ENCODE measurements at places on chromosomes 3 and 15.
A peak's percentile ranks its signal among the peaks of the same experiment; 100 is the strongest.

GRCh38 chr15:59686389-59686788, 2.7 kb downstream of the BNIP2 start:
- DNase-seq: no peak

DNA sequence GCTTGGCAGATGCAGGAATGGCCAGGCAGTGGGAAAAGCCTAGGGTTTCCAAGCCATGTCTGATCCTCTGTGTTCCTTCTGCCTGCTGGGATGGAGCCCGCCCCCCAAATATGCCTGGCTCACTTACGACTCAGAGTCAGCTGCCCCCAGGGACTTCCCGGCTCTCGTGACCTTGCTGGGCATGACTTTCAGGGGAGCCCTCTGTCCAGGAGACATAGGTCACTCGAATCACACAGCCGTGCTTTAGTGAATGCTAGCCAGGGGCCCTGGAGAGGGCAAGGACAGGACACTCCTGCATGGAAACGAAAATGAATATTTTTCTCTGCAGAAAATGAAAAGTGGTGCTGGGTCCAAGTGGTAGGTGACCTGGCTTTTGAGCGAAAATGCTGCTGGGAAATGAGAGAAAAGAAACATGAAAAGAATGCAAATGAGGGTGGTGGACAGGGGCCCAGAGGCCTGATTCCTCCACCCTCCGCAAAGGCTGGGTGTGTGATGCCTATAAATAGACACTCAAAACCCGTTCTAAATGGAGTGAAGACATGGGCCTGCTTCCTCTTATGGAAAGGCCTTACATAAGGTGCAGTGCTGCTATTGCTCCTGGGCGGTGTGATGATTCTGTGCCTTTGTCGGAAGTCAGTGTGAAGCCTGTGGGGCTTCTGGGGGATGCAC, 107.4 kb downstream of the APBA2 start:
- DNase-seq: no peak

DNA sequence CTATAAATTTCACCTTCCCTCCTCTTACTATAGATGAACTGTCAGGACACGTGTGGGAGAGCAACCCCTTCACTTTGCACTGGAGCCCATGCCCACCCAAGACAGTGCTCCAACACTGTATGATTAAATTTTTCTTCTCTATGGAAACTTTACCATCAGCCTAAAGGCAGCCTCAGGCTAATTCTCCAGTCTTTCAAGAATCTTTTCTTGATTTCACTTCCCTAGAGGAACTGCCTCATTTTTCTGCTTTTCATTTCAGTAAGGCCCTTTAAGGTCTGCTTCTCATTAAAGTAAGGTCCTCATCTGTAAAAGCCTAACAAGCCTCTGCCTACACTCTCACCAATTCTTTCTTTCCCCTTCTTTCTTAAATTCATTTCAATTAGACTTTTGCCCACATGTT, 137.3 kb downstream of the KCNMB2 start:
- DNase-seq: no peak

- no peak for DNase-seq
These were observed 646.0 kb downstream of the AGBL1 start for GRCh38 chr15:86725628-86726027.

DNA sequence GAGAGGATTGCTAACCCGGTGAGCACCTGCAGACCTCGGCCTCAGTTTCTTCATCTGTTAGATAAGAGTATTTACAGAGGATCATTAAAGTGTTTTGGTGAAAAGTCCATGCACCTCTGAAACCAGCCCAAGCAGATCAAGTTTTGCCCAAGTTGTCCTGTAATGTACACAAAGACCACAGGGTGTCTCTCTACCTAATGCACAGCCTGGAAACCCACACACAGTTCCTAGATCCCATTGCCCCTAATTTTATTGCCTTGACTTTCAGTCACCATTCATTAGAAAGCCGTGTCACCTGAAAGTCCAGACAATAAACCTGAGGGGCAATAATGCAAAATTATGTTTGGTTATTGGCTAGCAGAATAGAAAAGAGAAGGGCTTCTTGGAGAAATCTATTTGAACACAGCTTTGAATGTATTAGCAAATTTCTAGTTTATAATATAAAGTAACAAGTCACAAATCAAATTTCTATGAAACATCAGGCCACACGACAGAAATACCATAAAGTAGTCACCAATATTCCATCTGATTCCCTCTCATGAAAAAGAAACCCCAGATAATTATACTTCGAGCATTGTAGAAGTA, 161.3 kb upstream of the SLC2A2 start:
- DNase-seq: peak; percentile 26

DNA sequence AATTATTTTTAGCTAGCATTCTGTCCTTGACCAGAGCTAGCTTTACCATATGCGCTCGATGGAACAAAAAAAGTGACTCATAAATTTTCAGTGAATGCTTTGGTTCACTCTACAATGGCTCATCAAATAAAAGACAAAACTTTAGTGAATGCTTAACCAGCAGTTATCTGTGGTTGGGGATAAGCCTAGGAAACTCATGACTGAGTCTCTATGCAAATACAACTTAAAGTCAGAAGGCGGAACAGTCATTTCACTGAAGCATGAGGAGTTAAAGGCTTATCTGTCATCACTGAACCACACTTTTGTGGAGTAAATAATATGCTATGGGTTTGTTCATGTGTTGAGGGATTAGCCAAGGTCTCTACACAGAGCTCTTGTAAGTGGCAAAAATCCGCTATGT, 308.4 kb downstream of the SQOR start:
- DNase-seq: no peak

GRCh38 chr3:16506884-16507577, 6.5 kb downstream of the RFTN1 start:
- no peak for DNase-seq

DNA sequence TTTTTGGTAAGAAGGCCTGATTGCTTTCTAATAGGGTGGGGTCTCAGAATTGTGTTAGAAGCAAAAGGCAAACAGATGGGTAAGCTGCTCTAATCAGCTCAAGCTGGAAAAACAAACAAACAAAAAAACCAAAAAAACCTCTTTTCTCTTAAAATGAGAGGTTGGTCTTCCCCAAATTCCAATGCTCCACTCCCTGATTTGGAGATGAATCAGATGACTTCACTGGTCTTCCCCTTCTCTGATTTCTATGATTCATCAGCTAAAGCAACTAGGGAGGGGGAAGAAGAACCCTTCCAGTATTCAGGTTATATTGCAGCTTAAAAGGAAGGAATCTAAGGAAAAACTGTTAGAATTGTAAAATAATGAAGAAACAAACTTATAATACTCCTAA, 9.6 kb upstream of the ANXA2 start:
- DNase-seq: no peak

GRCh38 chr3:41364736-41365135, 165.4 kb downstream of the CTNNB1 start:
- no peak for DNase-seq

DNA sequence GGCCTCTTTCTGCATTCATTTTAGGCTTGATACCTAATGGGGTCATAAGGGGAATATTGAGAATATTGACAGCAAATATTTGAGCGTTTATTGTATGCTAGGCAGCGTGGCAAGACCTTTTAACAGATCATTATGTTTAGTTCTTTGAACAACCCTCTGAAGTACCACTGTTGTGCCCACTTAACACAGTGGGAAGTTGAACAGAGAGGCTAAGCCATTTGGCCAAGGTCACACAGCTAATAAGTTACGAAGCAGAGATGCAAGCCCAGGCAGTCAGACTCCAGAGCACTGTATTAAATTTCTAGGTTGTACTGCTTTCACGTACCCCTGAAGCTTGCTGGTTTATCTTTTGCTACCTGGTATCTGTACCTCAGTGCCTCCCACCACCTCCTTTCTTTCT, 1.1 kb downstream of the RAB7A start:
- no peak for DNase-seq

DNA sequence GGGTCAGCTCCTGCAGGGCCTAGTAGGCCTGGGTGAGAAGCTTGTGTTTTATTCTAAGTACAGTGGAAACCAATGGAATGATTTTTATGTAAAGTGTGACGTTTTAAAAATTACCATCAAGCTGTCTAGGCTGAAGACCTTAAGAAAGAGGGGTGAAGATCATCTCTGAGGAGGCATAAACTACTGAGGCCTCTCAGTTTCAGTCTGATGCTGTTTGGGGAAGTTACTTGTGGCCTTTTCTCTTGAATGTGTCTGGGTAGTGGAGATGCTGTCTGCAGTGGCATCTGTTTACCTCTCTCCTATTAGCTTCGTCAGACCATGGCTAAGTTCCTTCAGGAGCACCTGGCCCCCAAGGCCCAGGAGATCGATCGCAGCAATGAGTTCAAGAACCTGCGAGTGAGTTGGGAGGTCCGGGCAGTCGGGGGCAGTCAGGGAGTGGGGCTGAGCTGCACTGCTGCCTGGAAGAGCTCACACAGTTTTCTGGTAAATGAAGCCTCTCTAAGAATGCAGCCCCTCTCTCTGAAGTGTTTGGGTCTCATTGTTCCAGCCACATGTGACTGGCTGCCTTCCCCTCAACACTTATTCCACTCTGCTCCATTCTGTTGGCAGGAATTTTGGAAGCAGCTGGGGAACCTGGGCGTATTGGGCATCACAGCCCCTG, 1.9 kb downstream of the IVD start:
- DNase-seq: no peak

DNA sequence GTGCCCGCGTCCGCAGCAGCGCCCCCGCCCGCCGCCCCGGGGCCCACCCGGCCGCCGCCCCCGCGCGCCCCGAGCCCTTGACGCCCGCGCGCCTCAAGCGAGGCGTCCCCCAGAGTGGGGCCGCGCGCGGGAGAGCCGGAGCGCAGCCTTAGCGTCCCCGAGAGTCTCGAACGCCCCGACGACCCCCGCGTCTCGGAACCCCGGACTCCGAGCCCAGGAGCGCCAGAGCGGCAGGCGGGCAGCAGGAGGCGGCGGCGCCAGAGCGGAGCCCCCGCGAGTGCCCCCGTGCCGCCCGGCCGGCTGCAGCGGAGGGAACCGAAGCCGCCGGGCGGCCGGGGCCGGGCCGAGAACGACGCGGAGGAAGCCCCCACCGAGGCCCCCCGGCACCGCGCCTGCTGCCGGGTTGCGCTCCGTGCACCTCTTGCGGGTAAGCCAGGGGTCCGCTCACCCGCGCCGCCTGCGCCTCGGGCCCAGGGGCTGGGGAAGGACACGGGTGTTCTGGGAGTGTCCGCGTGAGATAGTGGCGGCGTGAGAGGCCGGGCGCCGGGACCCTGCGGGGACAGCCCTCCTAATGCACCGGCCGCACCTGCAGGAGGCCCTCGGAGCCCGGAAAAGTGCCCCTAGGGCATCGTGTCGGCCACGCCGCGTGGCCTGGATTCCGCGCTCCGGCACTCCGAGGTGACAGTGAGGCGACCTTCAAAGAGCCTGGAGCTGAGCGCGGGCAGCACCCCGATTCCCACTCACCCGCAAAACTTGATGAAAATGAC, 52.0 kb upstream of the ULK4 start:
- peak; percentile 48 for DNase-seq

DNA sequence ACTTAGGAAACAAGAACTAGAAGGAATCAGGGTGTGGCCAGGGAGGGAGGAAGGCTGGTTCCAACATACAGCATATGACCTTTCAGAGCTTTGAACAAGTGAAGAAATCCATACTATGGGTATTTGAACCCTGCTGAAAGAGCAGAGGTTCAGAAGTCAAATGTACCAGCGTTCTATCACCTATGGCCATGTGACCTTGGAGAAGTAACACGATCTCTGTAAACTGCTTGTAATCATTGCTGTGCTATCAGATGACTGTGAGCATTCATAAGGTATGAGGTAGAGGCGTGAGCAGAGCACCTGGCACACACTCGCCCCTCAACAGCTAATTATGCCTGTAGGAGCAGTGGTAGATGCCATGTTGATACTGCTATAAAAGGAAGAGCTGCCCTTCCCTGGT, 55.2 kb downstream of the KLHL6 start:
- no peak for DNase-seq

DNA sequence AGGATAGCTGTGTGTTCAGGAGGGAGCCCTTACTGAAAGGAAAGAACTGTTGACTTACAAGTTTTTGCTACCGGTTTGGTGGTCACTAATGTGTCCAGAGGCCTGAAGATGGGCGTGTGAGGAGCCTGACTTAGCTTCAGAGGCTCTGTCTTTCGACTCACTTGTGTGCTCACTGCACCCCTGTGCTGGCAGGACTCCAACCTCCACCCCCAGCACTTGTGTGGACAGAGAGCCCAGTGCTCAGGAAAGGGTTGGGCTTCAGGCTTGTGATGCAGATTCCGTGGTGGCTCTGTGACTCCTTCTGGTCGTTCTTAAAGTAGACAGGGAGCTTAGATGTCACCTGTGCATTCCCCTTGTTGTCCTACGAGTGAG, 100.9 kb downstream of the PGPEP1L start:
- no peak for DNase-seq

GRCh38 chr3:110026421-110026820, 689.1 kb upstream of the DPPA4 start:
- DNase-seq: no peak

DNA sequence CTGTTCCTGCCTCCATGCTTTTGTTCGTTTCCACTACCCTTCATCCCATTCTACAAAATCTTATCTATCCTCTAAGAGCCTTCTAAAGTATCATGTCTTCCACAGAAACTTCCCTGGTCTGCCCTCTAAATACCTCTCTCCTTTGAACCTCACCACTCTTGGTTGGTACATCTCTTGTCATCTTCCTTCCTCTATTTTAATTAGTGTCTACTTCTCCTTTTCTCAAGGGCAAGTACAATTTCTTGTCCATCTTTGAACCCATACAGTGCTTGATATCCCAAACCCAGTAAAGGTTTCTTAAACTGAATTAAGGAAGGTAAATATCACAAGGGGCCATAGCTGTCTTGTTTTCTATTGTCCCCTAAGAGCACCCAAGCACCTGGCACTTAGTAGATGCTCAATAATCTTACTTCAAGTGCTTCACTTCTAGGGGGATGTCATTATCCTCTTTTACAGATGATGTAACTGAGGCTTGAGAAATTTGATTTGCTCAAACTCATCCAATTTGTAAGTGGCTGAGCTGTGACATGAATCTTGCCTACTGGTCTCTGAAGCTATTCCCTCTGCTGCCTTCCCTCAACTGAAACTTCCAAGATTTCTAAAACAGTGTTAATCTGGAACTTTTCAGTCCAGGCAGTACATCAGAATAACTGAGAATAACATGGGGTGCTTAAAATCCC, 2.6 kb upstream of the DAPK2 start:
- DNase-seq: no peak

- DNase-seq: no peak
These were observed 90.1 kb downstream of the NEK10 start for GRCh38 chr3:27279123-27279522.

DNA sequence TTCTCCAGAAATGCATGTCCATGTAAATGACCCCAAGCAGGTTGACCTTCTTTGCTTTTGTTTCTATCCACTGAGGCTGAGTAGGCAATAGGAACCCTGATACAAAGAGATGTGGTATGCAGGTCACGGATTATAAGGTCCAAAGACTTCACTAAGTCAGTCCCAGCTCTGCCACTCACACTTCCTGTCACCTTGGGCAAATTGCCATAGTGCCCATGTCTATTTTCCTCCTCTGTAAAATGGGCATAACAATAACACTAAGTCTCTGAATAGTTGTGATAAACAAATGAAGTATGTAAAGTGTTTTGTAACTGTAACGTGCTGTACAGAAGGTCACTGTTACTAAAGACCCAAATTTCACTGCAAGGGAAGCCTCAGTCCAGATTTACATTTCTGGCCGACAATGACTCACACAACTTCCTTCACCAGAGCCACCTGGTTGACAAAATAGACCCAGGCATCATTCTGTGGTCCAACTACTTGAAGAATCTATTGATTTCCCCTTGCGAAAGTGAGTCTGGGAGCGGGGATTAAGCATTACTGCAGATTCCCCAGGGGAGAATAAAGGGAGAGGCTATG, 175.4 kb upstream of the LPP start:
- peak; percentile 26 for DNase-seq

GRCh38 chr3:52842424-52842823, 7.6 kb upstream of the MUSTN1 start:
- DNase-seq: no peak
